ENCODE measurements at places on chromosomes 4 and X.

- DNase-seq = no peak
These were observed 152.2 kb downstream of the GRID2 start for GRCh38 chr4:92455951-92456350.

GRCh38 chrX:69155786-69156520 is 9.3 kb downstream of the PJA1 start:
- DNase-seq = no peak

- DNase-seq = no peak
These were observed 178.0 kb upstream of the EMCN start for GRCh38 chr4:100695871-100696270.

DNA sequence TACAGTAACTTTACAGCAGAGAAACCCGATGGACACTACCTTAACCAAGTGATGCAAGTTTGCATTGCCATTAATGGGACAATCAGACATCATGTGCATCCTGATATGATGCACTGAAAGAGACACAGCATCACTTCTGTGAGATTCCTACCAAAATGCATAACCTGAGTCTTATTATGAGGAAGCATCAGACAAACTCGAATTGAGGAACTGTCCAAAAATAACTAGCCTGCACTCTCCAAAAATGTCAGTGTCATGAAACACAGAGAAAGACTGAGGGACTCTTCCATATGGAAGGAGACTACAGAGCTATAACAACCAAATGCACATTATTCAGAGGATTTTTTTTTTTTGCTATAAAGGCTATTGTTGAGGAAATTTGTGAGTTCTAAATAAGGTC is 66.6 kb upstream of the IQSEC2 start:
- DNase-seq = no peak

GRCh38 chrX:13835825-13836224 is 18.9 kb upstream of the GPM6B start:
- no peak for DNase-seq

- no peak for DNase-seq
These were observed 62.0 kb downstream of the CASP3 start for GRCh38 chr4:184587221-184587620.
